AG04450 (cell line): ENCODE measurements at places on chromosomes 11 and 22.

GRCh38 chr11:55503449-55503848 is 50.8 kb upstream of the OR4C15 start:
- DNase-seq, result no peak

- DNase-seq, result no peak
Observed at GRCh38 chr11:92838759-92839310, 130.6 kb upstream of the MTNR1B start.

- no peak for DNase-seq
Observed at GRCh38 chr11:73152861-73153483, 10.9 kb upstream of the FCHSD2 start.

DNA sequence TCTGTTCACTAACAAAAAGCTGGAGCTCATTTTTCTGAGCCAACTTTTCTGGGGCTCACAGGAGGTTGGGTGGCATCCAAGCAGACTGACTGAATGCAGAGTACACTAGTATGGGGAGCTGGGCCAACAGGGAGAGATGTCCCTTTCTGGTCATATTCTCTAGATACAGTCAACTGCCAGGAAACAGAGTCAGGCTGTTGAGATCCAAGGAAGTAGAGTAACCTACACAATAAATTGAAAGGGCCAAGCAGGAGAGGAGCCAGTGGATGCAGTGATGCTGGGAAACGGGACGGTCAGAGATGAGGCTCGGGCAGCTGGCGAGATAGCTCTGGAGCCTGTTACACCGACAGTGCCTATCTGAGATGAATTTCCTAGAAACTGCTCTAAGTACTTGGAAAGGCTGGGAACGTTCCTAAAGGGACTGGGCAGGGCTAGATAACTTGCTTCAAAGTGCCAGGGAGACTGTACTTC is 71.1 kb downstream of the LARGE2 start:
- DNase-seq, result no peak

DNA sequence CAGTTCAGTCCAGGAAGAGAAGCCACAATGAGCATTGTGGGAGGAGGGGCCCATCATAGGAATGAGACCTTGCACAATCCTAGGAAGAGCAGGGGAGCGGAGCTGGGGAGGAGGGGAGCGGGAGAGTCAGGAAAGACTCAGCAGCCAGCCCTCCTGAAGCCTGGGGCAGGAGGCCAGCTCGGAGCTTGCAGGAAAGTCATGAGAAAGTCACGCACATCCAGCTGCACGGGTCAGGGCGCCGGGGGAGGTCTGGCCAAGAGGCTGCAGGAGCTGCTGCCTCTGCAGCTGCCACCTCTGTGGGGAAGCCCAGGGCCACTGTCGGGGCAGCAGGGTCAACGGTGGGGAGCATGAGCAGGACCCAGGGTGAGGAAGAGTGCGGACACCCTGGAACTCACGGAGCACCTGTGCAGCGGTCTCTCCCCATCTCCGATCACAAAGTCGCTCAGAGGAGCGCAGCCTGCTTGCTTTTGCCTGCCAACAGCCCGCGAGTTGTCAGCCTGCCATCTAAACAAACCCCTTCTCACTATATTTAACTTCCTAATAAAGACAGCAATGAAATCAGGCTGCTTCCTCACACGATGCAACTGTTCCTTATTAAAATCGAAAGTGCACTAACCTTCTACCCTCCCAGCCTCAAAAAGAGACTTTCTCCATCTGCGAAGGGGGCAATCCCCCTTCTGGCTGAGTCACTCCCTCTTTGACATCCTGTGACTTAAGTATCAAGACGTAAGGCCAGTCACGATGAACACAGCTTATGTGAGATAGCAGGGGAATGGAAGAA is 52.9 kb upstream of the RTL6 start:
- DNase-seq, result peak; percentile 91

- peak; percentile 15 for DNase-seq
Observed at GRCh38 chr22:30705710-30706651, 11.3 kb downstream of the OSBP2 start.

DNA sequence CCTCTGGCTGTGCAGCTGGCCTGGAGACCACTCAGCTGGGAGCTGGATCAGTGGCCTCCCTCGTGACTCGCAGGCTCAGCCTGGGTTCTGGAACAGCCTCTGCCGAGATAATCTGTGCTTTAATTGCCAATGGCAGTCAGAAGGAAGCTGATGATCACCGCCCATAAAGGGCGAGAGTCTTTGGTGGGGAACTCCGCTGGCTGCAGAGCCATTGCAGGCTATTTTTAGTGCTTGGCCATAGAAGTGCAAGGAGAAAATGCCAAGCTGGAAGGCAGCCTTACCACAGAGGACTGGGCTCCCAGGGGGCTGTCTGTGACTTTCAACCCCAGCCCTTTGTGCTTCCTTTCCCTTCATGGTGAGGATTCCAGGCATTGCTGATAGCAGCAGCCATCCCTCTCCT is 62.2 kb upstream of the TENM4 start:
- DNase-seq, result no peak

GRCh38 chr11:19800714-19801519 is 88.3 kb downstream of the NAV2 start:
- DNase-seq, result no peak

DNA sequence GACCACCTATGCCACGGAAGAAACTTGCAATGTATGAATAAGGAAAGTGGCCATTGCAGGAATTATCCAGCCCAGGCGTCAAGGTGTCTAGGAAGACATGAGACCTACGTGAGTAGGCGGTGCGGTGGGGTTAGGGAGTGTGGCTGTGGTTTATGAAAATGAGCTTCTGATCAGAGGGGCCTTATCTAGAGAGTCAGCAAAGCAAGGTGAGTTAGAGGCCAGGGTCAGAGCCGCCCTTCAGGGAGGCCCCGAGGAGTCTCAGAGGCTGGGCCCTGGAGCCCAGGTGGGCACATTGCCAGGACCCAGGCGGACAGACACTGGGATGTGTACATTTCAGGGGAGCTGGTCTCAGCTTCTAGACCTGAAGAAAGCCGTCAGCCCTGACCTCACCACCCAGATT is 13.8 kb upstream of the LINC01488 start:
- no peak for DNase-seq

GRCh38 chr11:35838071-35838470 is 105.8 kb upstream of the LDLRAD3 start:
- DNase-seq, result no peak

DNA sequence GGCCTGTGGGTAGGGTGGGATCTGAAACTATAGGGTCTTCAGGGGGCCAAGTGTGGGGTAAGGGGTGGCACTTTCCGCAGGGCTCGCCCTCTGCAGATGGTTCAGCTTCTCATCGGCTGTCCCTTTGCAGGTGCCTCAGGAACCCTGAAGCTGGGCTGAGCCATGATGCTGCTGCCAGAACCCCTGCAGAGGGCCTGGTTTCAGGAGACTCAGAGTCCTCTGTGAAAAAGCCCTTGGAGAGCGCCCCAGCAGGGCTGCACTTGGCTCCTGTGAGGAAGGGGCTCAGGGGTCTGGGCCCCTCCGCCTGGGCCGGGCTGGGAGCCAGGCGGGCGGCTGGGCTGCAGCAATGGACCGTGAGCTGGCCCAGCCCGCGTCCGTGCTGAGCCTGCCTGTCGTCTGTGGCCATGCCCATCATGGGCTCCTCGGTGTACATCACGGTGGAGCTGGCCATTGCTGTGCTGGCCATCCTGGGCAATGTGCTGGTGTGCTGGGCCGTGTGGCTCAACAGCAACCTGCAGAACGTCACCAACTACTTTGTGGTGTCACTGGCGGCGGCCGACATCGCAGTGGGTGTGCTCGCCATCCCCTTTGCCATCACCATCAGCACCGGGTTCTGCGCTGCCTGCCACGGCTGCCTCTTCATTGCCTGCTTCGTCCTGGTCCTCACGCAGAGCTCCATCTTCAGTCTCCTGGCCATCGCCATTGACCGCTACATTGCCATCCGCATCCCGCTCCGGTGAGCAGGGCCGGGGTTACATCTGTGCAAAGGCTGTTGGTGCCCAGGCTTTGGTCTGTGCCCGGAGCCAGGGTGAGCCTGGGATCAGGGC is 5.8 kb downstream of the ADORA2A start:
- DNase-seq, result no peak

- DNase-seq, result no peak
Observed at GRCh38 chr22:49150801-49151221, 676.9 kb downstream of the BRD1 start.

GRCh38 chr11:12581416-12581815 is 92.8 kb upstream of the TEAD1 start:
- DNase-seq, result no peak

GRCh38 chr11:71140206-71140919 is 112.0 kb downstream of the SHANK2 start:
- no peak for DNase-seq

DNA sequence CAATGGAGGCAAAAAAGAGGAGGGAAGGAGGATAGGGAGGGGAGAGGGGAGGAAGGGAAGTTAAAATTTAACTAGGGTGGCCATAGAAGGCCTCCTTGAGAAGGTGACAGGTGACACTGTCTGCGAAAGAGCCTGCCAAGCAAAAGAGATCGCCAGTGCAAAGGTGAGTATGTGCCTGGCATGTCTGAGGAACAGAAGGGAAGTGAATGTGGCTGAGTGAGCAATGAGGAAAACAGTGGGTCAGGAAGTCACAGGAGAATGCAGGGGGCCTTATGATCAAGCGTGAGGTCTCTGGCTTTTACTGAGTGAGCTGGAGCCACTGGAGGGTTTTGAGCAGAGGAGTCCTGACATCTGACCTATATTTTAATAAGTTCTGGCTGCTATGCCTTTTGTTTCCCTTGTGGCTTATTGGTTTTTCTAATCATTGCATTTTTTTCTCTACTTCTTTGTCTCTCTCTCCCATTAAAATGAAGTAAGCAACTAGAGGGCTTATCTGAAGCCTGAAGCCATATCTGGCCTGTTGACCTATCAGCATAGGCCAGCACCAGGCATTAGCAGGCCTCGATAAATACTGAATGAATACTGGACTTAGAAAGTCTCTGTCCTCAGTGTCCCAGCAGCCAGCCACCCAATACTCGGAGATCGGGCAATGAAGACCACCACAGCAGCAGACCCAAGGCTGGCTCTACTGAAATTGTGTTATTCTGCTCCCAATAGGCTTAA is 5.6 kb downstream of the AP1B1 start:
- DNase-seq, result no peak

- DNase-seq, result no peak
Observed at GRCh38 chr11:117717485-117718314, 79.3 kb downstream of the DSCAML1 start.

DNA sequence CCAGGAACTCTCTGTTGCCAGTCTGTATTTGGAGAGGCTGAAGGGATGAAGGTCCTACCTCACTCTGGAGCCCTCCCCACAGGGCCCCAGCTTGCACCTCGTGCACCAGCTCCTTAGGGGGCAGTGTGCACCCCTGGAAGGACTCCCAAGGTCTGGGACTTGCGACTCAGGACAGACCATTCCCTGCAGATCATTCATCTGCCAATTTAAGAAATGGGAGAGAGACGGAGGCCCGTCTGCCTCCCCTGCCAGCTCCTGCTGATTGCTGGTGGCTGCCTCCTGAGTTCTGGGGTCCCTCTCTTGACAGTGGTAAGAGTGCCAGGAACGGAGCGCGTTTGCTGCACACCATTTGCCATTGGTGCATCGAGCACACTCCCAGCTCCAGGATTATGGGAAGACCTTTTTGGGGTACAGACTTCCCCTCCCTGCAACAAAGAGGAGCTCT is 27.4 kb upstream of the MALAT1 start:
- no peak for DNase-seq

- no peak for DNase-seq
Observed at GRCh38 chr11:64165481-64165841, 452 bp downstream of the MACROD1 start.

DNA sequence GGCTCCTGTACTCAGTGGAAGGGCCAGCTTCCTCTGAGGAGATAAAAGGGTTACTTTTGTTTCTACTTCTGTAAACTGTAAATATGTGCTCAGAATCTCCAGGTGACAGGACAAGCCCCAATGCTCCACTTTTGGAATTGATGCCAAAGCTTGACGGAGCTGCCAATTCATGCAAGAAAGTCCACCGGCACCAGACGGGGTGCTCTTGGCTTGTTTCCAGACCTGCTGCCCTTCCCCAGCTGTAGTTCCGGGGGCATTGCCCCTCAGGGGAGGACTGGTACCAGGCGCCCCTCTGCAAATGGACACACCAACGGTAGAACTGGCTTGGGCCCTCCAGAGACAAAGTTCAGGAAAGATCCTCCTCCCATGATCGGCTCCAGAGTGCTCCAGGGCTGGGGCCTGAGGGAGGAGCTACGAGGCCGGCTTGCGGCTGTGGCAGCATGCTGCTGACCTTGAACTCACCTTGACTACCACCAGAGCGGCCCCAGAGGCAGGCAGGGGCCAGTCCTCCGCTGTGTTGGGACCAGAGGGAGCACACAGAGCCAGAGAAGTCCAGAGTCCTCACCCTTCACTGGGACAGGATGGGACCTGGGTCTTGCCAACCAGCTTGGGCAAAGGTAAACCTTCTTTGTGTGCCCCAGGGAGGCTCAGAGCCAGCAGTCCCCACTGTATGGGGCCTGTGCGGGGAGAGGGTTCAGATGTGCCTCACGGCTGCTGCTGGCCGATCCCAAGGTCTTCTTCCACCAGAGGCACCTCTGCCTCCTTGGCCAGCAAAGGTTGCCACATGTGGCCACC is 17.8 kb upstream of the OAF start:
- DNase-seq, result no peak

GRCh38 chr22:39898997-39899396 is 1.9 kb upstream of the GRAP2 start:
- no peak for DNase-seq

- DNase-seq, result no peak
Observed at GRCh38 chr11:129947474-129947873, 52.1 kb upstream of the NFRKB start.

- no peak for DNase-seq
Observed at GRCh38 chr11:86816251-86816726, 15.9 kb downstream of the PRSS23 start.

DNA sequence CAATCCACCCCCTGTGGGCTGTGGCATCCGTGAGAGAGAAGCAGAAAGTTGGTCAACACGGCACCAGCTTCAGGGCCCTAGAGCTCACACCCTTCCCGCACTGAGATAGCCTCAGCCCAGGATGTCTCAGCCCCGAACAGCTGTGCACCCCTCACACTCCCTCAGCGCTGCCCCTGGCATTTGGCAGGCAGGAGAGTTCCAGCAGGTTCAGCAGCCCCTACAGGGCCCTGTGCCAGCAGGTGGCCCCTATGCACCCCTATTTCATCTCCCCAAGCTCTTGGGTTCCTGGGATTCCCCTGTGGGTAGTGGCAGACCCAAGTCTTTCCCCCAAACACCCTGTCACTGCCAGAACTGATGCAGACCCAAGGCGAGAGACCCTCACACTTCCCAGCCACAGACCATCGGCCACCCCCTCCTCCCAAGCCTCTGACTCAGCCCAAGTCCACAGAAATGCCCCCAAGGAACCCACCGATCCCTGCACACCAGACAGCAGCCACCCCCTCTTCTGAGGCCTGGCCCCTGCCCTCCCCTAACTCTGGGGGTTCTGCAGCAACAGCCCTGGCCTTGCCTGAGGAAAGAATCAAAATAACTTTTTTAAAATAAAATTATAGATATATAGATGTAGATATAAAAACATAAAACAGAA is 183.6 kb downstream of the IGLL1 start:
- no peak for DNase-seq
